ENCODE measurements at places on chromosomes 5 and 9.
A peak's percentile ranks its signal among the peaks of the same experiment; 100 is the strongest.

GRCh38 chr5:110053205-110053604 lies 363.5 kb downstream of the MAN2A1 start:
- no peak for DNase-seq

GRCh38 chr5:149439899-149440542 lies 60.9 kb upstream of the IL17B start:
- no peak for DNase-seq

DNA sequence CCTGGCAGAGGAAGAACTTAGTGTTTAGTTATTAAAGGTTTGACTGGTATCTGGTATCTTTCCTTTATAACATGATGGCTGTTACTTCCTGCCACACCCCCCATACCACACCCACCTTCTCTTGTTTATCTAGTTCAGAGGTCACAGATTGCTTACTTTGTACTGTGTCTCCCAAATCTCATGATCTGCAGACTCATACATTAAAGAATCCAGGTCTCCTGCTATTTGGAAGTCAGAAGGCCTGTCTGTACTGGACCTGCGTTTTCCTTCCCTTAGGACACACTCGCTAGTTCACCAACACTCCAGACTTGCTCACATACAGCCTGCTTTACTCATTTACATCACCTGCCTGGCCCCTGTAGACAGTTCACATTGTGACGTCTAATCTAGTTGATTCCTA lies 39.3 kb downstream of the NUDT12 start:
- no peak for DNase-seq

- DNase-seq = no peak
These were observed 359.0 kb downstream of the SLIT3 start for GRCh38 chr5:168941901-168942300.

- DNase-seq = no peak
These were observed 5.2 kb upstream of the GCNT4 start for GRCh38 chr5:75057561-75057960.

- DNase-seq = no peak
These were observed 253.4 kb downstream of the ARRDC3 start for GRCh38 chr5:91129748-91130147.

DNA sequence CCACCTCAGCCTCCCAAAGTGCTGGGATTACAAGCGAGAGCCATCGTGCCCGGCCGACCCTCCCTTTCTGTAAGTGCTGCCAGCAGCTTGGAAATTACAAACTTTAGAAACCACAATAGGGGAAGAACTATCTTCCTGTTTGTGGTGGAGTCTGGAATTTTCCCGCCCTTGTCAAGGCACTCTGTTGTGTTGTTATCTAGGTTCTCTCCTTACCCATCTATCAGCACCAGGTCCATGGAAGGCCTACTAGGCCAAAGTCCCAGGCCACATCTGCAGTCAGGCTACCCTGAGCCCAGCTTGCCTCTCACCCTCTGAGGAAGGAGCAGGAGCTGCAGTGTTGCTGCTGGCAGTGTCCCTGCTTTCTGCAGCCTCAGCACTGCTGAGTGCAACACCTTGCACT lies 214.9 kb downstream of the MCTP1 start:
- DNase-seq = no peak

GRCh38 chr5:107483231-107484024 lies 187.3 kb downstream of the EFNA5 start:
- no peak for DNase-seq

GRCh38 chr9:103991001-103991400 lies 103.1 kb upstream of the SMC2 start:
- DNase-seq = no peak

DNA sequence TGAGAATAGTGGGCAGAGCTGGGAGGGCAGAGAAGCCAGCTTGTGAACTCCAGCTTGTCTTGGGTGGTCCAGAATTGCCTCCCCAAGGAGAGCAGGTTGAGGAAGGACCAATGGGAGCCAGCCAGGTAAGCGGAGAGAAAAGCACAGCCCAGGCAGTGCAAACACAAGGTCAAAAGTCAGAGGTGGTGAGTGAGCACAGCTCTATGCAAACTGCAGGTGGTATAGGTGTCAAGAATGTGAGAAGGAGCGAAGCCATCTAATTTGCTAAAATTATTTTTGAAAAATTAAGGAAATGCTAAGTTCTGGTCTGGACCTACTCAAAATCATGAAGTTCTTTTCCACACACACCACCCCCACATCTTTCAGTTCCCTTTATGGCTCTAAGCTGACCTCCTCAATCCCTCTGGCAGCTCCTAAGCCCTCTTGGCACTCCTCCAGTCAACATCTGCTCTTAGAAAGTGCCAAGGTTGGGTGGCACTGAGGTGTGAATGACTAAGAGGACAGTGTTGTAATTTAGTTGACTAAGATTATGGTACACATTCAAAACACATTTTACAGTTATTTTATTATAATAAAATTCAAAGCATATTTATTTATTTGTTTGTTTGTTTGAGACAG lies 6.6 kb upstream of the OTULINL start:
- DNase-seq = no peak

GRCh38 chr5:58946230-58946629 lies 363.4 kb downstream of the RAB3C start:
- no peak for DNase-seq

DNA sequence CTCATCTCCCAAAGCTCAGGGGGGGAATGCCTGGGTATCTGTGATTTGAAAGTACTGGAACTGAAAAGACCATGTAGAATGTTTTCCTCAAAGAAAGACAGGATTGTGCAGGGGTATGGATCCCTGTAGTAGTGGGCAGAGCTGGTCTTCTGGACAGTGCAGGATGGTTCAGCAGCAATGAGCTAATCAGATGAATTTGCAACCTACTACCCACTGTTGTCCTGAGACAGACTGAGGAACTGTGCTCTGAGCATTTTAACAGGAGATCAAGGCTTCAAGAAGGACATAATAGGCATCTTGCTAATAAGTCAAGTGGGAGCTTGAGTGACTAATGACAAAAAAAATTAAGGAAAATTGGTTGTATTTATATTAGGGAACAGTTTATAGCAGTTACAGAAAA lies 61.7 kb downstream of the FYB1 start:
- no peak for DNase-seq

GRCh38 chr9:89278997-89279739 lies 31.8 kb upstream of the CKS2 start:
- peak; percentile 80 for DNase-seq

GRCh38 chr5:15501091-15501791 lies 1.3 kb downstream of the FBXL7 start:
- peak; percentile 50 for DNase-seq
